ENCODE measurements at places on chromosomes 11 and 22.

- DNase-seq: no peak
These were observed 62.2 kb upstream of the INCENP start for GRCh38 chr11:62061356-62062222.

DNA sequence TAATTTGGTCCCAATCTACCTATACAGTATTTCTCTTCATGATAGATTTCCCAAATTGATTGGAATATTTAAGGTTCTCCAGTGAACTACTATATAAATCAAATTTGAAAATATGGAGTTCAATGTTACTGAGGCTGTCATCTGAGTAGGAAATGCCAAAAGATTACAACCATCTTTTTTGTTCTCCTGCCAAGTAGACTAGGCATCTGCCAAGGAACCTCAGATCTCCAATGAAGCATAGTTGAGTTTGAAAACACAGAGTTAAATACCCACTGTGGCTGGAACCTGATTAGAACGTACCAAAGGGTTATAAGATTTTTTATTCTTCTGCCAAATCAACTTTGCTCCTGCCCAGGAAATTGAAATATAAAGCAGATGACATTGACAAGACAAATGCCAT is 330.9 kb downstream of the CNTN5 start:
- DNase-seq: no peak

DNA sequence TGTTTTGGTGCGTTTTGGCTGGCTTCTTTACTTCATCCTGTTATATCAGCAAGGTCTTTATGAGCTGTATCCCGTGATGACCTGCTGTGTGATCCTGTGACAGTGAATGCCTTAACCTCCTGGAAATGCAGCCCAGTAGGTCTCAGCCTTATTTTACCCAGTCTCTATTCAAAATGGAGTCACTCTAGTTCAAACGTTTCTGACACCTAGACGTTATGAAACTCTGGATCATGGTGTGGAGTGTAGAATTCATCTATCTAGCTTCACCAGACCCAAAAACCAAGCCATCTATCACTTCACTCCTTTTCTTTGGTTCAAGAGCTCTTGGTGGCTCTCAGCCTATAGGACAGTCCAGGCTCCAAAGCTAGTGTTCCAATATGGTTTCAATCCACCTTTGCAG is 28.2 kb upstream of the ZDHHC13 start:
- DNase-seq: no peak

DNA sequence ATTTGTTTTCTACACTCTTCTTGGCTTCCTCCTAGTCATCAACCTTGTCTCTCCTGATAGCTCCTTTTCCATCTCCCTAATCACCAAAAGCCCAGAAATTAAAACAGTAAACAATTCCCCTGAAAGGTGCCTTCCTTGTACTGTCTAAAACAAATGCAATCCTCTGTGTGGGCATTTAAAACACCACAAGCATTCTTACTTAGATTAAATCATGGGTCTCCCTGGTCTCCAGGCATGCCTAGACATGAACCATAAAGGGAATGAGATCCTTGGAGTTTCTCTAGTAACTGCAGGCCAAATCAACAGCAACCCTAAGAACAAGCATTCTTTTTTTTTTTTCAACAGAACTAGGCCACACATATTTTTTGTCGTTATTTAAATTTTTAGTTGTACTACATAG is 1.9 kb downstream of the BTG4 start:
- DNase-seq: no peak

DNA sequence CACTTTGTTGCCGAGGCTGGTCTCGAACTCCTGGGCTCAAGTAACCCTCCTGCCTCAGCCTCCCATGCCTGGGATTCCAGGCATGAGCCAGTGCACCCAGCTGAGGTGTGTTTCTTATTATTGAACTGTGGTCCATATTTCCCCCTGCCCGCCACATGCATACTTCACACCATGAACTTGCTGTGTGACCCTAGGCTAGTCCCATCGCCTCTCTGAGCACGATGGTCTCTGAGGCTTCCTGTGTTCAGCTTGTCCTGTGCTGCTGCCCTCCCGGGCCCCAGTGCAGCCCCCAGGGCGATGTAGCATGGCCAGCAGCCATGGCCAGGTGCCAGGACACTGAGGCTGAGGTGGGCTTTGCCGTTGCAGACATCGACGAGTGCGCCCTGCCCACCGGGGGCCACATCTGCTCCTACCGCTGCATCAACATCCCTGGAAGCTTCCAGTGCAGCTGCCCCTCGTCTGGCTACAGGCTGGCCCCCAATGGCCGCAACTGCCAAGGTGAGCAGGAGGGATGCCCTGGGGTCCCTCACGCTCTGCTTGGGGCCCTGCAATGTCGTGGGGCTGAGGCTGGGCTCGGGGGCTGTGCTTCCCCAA is 45.7 kb downstream of the FBLN1 start:
- DNase-seq: no peak

GRCh38 chr11:3218483-3219280 is at the start of gene MRGPRG:
Gene MRGPRG (minus strand): TSS chr11:3218813. CDS start chr11:3218813, 0 bp downstream.
- DNase-seq: no peak

- DNase-seq: no peak
These were observed 79.8 kb upstream of the NCAM1 start for GRCh38 chr11:112881461-112881860.

GRCh38 chr11:86941871-86942599 is 13.2 kb downstream of the FZD4 start:
- no peak for DNase-seq

DNA sequence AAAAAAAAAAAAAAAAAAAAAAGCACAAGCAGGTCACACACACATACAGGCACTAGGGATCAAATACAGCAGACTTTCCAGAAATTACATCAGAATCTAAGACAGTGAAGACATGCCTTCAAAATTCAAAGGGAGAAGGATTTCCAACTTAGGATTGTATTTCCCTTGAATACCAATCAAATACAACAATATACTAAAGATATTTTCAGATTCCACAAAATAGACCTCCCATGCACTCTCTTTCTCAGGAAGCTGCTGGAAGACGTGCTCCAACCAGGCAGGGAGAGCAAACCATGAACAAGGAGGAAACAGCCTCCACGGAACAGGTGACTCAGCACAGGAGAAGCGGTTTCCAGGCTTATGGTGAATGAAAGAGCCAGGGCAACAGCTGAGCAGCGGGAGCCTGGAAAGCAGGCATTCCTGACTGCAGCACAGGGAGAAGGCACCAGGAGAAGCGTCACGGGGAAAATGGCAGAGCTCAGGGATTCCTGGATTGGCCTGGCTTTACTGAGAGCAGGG is 32.0 kb downstream of the TMEM184B start:
- DNase-seq: no peak

GRCh38 chr11:96085319-96085930 is 161.5 kb upstream of the MTMR2 start:
- DNase-seq: no peak

- no peak for DNase-seq
These were observed 21.1 kb upstream of the PARVB start for GRCh38 chr22:44002997-44003396.

GRCh38 chr11:12725055-12725862 is 51.0 kb downstream of the TEAD1 start:
- no peak for DNase-seq

- DNase-seq: no peak
These were observed 14.5 kb downstream of the USP35 start for GRCh38 chr11:78203184-78203583.

- no peak for DNase-seq
These were observed 46.2 kb downstream of the SHANK2 start for GRCh38 chr11:71206186-71206585.

GRCh38 chr22:39748877-39749276 is 144.7 kb downstream of the ENTHD1 start:
- DNase-seq: no peak

GRCh38 chr22:38347181-38347943 is 30.1 kb upstream of the CSNK1E start:
- no peak for DNase-seq

GRCh38 chr11:132357811-132358572 is 987.6 kb downstream of the NTM start:
- no peak for DNase-seq

GRCh38 chr11:62193952-62194351 is 3.9 kb downstream of the SCGB1D1 start:
- DNase-seq: no peak

GRCh38 chr11:34978236-34979191 is 62.1 kb downstream of the PDHX start:
- no peak for DNase-seq

DNA sequence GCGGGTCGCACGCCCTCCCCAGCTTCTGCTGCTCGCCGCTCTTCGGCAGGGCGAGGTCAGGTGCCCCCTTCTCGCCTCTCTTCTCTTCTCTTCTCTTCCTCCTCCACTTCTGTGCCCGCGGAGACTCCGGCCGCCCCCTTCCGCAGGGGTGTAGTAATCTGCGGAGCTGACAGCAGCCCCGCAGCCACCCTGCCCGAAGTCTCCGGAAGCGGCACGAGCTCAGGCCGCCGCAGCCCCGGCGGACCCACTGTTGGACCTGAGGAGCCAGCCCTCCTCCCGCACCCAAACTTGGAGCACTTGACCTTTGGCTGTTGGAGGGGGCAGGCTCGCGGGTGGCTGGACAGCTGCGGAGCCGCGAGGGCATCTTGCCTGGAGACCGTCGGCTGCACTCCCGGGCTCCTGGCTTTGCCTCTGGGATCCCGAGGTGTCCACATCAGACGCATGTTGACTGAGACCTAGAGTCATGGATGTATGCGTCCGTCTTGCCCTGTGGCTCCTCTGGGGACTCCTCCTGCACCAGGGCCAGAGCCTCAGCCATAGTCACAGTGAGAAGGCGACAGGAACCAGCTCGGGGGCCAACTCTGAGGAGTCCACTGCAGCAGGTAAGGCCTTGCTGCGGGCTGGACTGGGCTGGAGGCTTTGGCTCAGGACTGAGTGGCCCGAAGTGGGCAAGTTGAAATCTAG is 486 bp downstream of the STIM1 start:
- no peak for DNase-seq

DNA sequence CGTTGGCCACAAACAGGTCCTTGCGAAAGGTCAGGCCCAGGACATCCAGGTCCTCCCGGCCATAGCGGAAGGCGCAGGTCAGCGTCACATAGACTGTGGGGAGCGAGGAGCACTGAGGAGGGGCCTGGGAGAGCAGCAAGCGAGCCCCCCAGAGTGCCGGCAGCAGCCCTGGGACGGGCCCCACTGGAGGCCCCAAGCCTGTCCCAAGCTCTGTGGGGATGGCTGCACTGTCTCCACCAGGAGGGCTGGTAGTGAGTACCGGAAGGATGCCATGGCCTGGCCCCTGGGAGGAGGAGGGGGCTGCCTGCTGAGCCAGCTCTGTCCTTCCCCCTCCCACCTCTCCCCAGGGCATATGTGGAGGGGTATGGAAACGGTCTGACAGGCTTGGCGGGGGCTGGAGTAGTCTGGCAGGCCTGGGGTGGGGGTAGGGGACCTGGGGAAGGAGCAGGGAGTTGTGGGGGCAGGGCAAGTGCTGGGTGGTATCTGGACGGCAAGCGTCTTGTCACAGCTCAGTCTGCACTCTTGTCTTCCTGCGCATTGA is 42.9 kb downstream of the TPBGL start:
- DNase-seq: no peak

- DNase-seq: no peak
These were observed 28.4 kb downstream of the ZNF143 start for GRCh38 chr11:9489080-9489765.

GRCh38 chr11:63897459-63898146 is 19.4 kb downstream of the RCOR2 start:
- no peak for DNase-seq

GRCh38 chr22:44719586-44720368 is 17.8 kb downstream of the PRR5 start:
- DNase-seq: no peak

DNA sequence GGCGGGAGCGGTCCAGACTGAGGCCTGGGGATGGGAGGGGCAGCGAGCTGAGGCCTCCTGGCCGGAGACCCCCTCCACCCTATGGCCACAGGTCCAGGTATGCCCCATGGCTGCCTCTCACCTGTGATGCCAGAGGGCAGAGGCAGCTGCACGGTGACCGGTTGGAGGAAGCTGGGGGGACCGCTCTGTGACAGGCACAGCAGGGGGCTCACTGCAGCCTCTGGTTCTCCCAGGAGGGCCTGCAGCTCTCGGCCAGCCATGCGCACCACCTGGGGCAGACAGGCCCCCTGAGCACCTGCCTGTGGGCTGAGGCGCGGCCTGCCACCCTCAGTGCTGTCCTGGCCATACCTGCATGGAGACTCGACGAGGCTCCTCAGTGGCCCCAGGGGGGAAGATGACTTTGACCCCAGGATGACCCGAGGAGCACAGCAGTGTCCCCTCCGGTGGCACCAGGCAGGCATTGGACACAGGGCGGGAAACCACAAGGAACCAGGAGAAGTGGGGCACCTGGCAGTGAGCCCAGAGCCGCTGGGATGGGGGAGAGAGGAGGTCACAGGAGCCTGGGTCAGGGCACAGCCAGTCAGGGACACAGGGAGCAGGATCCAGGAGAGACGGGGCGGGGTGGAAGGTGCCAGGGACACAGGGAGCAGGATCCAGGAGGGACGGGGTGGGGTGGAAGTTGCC is 3.2 kb upstream of the SLC25A22 start:
- no peak for DNase-seq

GRCh38 chr11:66186470-66186869 is 82.0 kb upstream of the RAB1B start:
- no peak for DNase-seq

GRCh38 chr11:1869427-1870325 is 16.8 kb downstream of the LSP1 start:
- DNase-seq: no peak

Measured in activated CD4-positive, alpha-beta T cell treated with anti-CD3 and anti-CD28 coated beads for 24 hours (primary cell).